ENCODE measurements at places on chromosomes 1 and 21. TPM values are rescaled to one million over a fixed set of nuclear protein-coding genes. Genes with fewer than 3 reads are reported as not detected.
A peak's percentile ranks its signal among the peaks of the same experiment; 100 is the strongest.

DNA sequence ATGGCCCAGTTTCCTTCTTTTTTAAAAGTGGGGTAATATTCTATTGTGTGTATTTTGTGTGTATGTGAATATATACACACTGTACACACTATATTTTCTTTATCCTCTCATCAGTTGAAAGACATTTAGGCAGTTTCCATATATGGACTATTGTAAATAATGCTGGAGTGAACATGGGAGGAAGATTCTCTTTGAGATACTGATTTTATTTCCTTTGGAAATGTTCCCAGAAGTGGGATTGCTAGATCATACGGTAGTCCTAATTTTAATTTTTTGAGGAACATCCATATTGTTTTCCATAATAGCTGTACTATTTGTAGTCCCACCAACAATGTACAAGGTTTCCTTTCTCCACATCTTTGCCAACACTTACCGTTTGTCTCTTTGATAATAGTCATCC lies 51.0 kb downstream of the F3 start:
- DNase-seq, result no peak

- no peak for DNase-seq
These were observed 97.0 kb upstream of the CHODL start for GRCh38 chr21:18147678-18148077.

DYNLT4 gene
- not detected for polyA plus RNA-seq

DNA sequence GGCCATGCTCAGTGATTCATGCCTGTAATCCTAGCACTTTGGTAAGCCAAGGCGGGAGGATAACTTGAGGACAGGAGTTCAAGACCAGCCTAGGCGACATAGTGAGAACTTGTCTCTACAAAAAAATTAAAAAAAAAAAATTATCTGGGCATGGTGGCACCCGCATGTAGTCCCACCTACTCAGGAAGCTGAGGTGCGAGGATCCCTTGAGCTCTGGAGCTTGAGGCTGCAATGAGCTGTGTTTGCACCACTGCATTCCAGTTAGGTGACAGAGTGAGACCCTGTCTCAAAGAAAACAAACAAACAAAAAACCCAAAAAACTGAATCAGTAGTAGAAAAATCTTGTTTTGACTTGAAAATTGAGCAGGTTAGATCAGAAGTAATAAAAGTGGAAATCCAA lies 67.1 kb upstream of the IPO9 start:
- DNase-seq, result no peak

CD5L gene
- not detected for polyA plus RNA-seq

GRCh38 chr1:41312991-41313645 lies 48.1 kb upstream of the FOXO6 start:
- DNase-seq, result no peak

- no peak for DNase-seq
These were observed 12.4 kb upstream of the FCGR2A start for GRCh38 chr1:161492827-161493226.

- DNase-seq, result no peak
These were observed 42.0 kb downstream of the TMEM51 start for GRCh38 chr1:15195420-15196052.

DNA sequence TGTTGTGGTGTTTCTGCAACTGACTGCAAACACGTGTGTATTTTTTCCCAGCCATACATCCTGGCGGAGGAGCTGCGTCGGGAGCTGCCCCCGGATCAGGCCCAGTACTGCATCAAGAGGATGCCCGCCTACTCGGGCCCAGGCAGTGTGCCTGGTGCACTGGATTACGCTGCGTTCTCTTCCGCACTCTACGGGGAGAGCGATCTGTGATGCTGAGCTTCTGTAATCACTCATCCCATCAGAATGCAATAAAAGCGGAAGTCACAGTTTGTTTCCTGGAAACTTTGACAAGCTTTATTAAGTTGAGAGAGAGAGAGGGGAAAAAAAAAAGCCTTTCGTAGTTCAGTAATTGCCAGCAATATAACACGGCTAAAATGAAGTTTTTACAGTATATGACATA lies 32.7 kb upstream of the MTR start:
- no peak for DNase-seq

DNA sequence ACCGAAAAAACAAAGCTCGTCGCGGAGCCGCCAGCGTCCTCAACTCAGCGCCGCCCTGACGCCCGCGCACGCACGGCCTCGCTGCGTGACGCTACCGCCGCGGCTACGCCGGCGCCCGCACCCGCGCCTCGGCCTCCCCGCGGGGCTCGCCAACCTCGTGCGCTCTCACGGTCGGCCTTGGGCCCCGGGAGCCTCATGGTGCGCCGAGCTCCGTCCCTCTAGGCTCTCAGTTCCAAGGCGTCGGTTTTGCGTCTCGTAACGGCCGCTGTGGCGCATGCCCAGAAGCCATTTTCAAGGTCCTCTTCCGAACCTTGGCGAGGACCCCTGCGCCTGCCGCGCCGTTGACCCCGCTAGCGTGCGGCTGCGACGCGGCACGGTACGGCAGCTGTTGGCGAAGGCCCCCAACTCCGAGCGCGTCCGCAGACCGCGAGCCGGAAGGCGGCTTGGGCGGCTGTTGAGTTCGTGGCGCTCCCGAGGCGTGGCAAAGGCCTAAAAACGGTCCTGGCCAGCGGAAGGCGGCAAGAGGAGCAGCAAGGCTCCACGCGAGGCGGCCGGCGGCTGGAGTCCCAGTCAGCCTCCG lies at the start of gene HENMT1:
Gene HENMT1 (minus strand): TSS at position 64 of the 580 bp plus-strand sequence. CDS start 1,209 bp downstream, outside the sequence.
- DNase-seq, result peak; percentile 87

DNA sequence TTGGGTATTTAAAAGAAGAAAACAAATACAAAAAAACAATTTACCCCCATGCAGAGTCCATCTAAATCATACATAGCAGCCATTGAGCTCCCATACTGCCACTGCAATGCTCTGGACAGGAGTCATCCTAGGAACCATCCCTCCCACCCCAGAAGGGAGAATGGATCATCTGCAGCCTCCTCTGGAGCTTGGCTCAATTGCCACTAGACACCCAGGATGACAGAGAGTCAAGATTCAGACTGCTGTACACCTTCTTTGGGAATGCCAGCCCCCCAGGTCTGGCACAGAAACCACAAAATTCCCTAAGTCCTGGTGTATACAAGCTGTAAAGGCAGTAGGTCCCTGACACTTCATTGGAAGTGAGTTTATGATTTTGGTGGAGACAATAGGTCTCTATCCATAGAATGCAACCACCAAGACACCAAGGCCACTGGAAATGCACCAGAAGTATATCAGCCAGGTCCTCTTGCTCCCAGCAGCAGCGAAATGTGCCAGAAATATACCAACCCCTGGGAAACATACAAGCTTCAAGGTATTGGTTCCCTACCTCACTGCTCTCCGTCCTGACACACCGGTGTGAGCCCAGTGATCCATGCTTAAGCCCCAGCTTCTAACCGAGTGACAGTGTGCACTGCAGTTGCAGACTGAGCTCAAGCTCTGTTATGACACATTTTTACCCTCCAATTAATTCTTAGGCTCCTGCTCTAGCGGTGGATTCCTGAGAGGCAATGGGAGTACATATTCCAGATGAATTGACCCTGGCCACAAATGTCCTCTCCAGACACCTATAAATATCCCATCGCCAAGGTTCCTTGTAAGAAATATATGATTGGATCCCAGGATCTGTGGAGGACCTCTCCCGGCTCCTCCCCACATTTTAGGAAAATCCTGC lies 4.4 kb downstream of the TAL1 start:
- no peak for DNase-seq

COL9A2 gene
- polyA plus RNA-seq, result 4.5 TPM

DNA sequence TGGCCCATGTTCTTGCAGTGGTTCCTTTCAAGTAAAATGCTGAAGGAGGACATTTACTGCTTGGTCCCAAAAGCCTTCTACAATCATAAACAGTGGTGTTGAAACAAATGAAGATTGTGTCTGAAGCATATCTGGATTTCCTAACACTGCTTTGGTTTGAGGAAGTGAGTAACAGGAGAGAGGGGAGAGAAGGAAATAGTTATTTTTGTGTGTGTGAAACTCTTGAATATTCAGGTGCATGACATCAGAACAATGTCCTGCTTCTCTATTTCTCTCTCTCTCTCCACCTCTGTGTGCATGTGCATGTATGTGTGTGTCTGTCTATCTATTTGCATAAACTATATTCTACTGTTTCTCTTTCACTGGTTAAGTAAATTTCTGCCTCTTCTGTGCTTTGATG lies 61.4 kb upstream of the TNFSF18 start:
- DNase-seq, result peak; percentile 80

DNA sequence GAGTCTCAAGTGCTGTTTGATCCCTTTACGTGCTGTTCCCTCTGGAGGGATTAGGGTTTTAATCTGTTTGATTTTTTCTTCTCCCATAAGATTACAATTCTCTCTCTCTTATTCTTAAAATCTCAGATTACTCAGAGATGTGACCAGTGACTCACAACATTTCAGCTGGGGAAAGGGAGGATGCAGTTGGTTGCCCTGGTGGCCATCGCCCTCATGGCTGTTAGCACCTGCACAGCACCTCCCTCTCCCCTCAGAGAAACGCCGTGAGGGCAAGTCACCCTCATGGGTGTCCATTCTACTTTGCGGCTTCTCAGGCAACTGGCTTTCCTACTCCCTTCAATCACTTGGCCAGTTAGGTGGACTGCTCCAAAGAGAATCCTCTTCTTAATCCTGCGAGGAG lies 42.4 kb upstream of the KCNA3 start:
- no peak for DNase-seq

SPATA45 gene
- not detected for polyA plus RNA-seq

DNA sequence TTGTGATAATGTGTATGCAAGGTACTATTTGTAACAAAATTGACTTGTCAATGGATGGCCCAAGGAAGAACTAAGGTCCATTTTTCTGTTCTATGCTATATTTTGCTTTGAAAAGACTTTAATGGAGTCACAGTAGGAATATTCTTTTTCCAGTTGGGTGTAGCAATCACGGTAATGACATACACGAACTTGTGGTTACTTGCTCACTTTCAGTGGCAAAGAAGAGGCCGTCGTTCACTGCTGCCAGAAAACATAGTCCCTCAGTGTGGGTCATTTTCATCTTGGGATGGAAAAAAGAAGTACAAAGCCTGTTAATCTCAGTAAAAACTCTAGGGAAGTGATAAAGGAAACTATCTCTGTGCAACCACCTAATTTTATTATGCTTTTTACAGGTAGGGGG lies 47.8 kb upstream of the LAMC2 start:
- no peak for DNase-seq

DNA sequence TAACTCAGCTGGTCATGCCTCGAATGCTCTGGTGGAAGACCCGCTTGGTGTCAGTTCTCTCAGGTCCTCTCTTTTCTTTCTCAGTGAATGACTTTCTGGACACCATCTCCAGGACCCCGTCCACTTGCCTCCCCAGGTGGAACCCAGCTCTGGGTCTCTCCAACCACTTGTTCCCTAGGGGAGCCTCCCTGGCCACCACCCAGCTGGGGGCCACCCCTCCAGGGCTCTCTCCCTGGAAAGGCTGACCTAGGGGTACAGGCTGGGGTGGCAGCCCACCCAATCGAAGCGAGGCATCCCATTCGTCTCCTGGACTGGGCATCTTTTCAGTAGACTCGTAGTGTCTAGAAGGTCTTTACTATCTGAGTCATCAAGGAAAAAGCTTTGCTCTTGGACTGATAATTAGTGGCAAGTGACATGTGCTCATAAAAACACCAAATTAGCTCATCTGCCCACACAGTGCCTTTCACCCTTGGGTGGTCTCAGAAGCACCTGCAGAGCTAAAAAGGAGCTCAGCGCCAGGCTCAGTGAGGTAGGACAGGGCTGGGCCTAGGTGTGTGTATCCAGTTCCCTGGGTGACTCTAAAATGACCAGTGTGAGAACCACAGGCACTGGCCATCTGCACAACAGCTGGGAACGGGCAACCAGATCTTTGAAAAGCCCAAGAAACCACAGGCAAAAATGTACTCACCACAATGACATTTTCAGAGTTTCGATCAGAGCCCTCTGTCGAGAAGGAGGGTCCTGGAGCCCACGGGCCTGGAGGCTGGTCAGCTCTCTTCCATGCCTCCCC lies 2.4 kb upstream of the PDXK start:
- DNase-seq, result peak; percentile 37

DNA sequence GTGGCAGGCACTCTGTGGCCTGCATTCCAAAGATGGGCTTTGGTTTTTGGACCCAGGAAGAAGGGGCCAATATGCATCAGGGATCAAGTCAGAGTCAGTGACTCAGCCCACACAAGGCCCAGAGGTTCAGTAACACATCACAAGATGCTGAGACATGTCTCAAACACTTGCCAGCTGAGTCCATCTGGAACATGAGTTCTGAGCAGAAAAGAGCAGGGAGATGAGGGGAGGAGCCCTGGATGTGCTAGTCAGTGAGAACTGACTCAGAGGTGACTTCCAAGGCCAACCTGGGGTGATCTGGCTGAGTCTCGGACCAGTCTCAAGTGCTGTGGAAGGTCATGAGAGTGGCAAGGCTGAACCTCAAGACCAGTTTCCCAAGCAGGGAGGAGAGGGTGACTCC lies 150.1 kb downstream of the CDC7 start:
- DNase-seq, result no peak

DNA sequence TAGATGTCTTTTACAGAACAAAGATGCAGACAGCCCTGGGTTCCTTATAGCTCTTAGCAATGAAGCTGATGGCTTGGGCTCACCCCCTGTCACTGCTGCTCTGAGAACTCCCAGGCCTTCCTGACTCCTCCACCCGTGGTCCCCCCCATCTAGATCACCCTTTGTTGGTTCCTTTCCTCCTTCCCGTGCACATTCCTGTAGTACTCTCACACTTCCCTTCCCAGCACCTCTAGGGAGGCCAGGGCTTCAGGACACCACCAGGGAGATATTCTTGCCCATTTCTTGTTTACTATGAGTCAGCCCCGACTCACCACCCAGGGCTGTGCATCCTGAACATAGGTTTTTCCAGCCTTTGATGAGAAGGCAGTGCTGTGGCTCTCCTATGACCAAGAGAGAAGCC lies 14.4 kb upstream of the NOS1AP start:
- no peak for DNase-seq

- DNase-seq, result no peak
These were observed 57.5 kb downstream of the GLIS1 start for GRCh38 chr1:53681351-53681976.

- no peak for DNase-seq
These were observed 11.2 kb upstream of the LEPR start for GRCh38 chr1:65409314-65409713.

GRCh38 chr1:1175221-1176062 lies 1.8 kb downstream of the TTLL10 start:
- DNase-seq, result no peak

- no peak for DNase-seq
These were observed 106.4 kb downstream of the ZSCAN20 start for GRCh38 chr1:33578557-33579448.

- no peak for DNase-seq
These were observed 5.9 kb downstream of the SOD1 start for GRCh38 chr21:31665397-31665796.

GJA9 gene
- not detected for polyA plus RNA-seq

- no peak for DNase-seq
These were observed 6.2 kb downstream of the ADSS2 start for GRCh38 chr1:244445320-244446181.

- no peak for DNase-seq
These were observed 149.0 kb upstream of the CACYBP start for GRCh38 chr1:174850726-174851125.

- DNase-seq, result no peak
These were observed at the start of gene HMGCS2 for GRCh38 chr1:119768778-119769177. Gene HMGCS2, minus strand, starts transcription at chr1:119768905. Its CDS starts 61 bp downstream, at chr1:119768844.

FAM110D gene
- polyA plus RNA-seq, result not detected

SLC25A33 gene
- polyA plus RNA-seq, result 7.9 TPM

All from naive B cell (primary cell).